H1 (cell line): ENCODE measurements at places on chromosomes 6 and 20.

DNA sequence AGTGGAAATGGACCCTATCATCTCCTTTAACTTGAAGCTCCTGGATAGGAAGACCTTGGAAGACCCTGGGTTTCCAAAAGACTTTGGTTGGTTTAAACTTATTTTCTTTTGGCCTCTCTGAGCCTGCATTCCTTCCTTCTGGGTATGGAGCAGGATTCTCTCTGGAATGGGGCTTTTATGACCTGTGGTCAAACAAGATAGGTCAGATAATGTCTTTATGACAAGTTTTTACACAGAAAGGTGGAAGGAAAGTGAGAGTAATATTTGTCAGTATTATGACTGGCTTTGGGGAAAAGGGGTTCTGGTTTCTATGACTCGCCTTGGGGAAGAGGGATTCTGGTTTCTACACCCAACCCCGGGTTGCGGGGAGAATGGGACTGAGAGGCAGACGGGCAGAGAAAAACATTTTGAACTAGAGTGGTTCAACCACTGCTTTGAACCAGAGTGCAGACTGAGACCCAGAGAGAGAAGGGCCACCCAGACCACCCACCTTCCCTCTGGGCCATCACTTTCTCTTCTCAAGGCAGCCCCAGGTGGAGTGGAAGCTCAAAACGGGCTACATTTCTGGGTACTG lies 37.6 kb upstream of the KCNK5 start:
- DNase-seq = no peak

- DNase-seq = no peak
Observed at GRCh38 chr20:5735845-5736510, 14.2 kb upstream of the SHLD1 start.

DNA sequence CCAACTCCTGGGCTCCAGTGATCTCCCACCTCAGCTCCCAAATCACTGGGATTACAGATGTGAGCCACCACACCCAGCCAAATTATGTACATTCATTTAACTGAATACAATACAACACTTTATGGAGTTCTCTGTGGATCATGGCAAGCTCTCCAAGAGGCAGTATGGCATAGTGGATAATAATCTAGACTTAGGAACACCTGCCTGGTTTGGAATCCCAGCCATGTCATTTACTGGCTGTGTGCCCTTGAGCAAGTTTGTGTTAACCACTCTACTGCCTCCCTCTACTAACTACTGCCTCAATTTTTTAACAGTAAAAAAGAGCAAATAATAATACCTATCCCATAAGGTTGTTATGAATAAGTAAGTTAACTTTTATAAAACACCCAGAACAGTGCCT lies 1.9 kb upstream of the ETV7 start:
- no peak for DNase-seq

GRCh38 chr6:1481286-1481685 lies 91.9 kb downstream of the FOXF2 start:
- DNase-seq = no peak

DNA sequence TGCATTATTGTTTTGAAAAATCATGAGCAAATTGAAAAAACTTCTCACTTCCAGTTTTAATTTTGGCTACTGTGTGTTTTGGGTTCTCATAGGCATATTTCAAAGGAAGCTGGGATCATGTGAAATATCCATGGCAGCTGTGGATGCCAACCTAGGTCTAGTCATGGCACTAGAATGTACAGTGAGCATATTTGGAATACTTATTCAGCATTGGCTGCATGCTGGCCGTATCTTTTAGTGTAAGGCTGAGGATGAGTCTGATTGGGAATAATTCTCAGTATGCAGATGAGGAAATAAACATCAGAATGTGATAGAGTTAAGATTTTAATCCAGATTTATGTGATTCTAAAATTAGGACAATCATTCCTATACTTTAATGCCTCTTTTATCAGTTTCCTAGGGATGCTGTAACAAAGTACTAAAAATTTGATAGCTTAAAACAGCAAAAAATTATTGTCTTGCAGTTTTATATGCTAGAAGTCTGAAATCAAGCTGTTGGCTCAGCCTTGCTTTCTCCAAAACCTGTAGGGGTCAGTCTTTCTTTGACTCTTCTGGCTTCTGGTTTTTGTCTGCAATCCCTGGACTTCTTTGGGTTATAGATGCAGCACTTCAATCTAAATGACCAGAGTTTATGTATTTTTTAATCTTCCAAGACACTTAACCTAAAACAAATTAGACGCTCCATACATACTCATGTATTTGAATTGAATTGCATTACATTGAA lies 37.7 kb upstream of the DEFB112 start:
- no peak for DNase-seq

DNA sequence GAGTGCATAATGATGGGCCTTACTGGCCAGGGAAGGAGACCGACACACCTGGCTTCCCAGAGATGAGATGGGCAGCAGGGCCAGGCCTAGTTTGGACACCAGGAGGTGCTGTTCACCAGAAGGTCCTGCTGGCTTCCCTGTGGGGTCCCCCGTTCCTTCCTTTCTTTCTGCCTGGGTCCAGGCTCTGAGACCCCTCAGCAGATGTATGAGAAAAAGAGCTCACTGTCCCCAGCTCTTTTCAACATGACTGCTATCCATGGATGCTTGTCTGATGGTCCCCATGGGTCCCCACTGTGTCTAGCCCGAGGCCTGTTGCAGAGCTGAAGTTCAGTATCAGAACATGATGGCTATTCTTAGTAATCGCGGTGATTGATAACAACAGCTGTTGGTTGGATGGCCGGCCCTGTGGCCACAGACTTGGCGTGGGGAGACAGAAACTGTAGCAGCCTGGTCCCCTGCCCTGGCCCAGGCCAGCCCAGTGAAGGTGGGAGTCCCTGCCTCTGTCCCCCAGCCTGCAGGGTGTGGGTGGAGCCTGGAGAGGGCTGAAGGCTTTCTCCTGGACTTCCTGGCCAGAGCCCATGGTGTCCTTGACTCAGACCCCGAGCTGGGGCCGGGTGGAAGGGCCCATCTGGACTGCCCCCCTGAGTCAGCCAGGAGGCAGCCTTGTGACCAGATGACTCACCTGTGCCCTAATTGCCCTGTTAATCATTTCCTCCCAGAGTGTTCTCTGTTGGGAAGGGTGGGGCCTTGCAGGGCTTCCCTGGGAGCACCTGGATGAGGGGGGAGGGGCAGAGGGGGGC lies 9.9 kb upstream of the BAK1 start:
- DNase-seq = peak; percentile 89

DNA sequence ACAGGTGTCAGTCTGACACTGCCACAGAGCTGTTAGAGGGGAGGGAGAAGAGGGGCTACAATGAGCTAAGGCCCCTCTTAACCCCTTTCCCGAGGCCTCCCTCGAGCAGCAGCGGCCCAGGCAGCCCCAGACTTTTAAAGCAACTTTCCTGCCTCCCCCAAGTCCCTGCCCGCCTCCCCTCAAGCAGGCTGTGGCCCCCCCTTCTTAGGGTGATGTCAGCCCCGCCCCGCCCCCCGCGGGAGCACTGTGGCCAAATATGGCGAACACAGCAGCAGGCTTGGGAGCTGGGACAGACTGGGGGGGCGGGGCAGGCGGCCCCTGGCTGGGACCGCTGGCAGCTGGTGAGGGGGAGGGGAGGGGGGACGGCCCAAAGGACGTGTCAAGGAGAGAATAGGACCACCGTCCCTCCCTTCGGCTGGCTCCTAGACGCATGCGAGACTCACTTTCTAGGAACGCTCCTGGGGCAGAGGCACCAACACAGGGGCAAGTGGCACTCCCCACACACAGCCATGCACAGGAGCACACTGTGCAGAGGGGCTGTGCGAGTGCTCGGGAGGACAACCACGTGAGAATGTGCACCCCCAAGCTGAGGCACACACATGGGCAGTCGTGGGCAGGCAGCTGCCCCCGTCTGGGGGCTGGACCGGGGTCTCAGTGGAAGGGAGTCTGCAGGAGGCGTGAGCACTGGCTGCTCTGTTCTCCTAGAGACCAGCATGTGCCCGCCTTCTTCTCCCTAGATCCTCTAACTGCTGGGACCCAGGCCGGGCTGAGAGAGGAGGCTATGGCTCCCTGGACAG lies 6.7 kb downstream of the TEAD3 start:
- DNase-seq = no peak

GRCh38 chr20:16205507-16205906 lies 367.7 kb downstream of the KIF16B start:
- no peak for DNase-seq

DNA sequence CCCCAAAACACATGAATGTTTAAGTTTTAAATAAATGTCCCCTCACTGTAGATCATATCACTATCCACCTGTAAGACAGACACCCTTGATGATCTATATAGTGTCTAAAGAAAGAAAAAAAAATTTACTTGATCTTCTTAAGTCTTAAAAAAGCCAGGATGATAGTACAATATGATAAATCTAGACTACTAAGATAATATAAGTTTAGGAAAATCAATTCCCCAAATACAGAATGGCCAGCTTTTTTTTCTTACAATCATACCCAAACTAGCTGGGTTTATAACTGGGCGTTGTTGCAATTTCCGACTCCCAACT lies 14.4 kb downstream of the ZNF217 start:
- no peak for DNase-seq

DNA sequence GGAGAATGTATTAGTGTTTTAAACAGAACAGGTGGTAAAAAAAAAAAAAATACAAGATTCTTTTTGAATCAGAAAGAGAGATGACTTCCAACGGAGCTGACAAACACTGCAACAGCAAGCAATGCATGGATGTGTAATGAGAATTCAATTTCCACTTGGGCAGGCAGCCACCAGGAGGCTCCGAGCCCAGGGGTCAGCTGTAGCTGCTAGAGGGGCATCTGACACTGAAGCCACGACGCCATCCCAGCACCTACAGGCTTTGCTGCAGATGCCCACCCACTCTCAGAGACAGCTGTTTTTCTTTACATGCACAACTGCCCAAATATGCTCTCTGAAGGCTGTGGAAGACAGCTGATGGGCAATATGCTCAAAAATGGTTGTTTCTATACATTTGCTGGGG lies 75.4 kb downstream of the ELOVL5 start:
- DNase-seq = no peak

- no peak for DNase-seq
Observed at GRCh38 chr6:85403331-85404015, 46.4 kb upstream of the NT5E start.

DNA sequence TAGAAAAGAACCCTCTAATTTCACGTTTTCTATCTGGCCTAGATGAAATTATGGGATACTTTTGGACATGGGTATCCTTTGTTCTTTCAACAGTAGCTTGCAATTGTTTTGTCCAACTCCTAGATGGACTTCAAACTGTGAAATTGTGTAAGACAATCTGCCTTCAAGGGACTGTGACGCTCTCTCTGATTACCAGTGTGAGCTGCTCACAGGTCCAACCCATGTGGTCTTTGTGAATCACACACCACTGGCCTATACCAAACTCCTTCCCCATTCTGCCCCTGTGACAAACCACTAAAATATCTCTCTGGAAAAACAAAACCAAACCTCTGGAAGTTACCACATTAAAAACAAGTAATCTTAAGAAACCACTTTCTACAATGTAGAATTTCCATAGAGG lies 59.5 kb downstream of the NINL start:
- DNase-seq = no peak

DNA sequence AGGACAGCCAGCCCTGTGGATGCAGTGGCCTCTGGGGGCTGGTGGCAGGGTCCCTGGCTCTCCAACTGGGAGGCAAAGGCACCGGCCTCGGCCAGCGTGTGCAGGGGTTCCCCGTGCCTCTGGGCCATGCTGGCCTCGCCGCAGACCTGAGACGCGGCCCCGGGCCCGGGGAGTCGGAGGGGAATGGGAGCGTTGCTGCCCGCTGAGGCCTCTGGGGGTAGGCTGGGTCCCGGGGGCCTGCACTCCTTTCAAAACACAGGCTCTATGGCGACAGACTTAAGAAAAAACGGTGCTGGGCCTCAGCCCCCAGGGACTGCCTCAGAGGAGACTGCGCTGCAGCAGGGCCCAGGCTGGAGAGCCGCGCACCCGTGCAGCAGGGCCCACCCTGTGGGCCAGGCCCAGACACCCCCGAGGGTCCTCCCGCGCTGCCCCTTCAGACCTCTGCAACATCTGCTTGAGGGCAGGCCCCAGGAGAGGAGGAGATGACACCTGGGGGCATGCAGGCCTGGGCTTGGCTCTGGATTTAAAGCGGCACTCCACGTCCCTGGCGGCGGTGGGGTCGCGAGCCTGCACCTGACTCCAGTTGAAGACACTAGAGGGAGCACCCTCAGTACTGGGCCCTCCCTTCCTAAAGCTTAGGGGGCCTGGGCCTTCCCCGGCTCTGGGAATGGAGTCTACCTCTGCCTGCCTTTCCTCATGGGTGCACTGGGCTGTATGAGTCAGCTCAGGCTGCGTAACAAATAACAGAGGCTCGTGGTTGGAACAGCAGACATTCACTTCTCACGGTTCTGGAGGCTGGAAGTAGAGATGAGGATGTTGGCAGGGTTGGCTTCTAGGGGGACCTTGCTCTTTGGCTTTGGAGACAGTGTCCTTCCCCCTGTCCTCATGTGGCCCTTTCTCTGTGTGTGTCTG lies 117.4 kb upstream of the RPS6KA2 start:
- DNase-seq = no peak

GRCh38 chr20:56989516-56989915 lies 276.9 kb downstream of the BMP7 start:
- no peak for DNase-seq

GRCh38 chr6:125111219-125111983 lies 42.2 kb upstream of the TPD52L1 start:
- no peak for DNase-seq

DNA sequence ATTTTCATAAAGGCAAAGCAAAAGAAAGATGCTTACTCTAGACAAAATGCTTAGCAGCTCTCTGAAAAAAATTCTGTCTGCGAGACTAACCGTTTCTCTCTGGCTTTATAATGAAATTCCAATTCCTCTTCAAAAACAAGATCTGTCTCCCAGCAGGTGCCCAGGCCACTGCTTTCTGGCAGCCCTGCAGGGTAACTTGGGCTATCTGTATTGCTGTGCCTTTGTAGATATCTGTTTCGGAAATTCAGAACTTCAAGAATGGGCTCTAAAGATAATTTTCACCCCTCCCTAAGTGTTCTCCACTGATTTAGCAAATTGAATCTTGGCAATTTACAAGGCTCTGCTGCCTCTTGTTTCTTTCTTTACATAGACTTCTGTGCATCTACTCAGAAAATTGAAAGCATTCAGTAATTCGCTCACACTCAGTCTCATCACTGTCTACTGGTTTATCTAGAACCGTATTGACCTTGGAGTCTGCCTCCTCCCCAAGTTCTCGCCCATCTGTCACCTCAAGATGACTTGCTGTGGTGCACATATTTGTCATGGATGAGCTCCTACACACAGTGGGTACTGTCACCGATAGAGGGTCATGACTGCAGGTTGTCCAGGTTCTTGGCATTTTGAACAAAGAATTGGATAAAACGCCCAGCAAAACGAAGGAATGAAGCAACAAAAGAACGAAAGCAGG lies 26.4 kb upstream of the FABP7 start:
- DNase-seq = no peak

DNA sequence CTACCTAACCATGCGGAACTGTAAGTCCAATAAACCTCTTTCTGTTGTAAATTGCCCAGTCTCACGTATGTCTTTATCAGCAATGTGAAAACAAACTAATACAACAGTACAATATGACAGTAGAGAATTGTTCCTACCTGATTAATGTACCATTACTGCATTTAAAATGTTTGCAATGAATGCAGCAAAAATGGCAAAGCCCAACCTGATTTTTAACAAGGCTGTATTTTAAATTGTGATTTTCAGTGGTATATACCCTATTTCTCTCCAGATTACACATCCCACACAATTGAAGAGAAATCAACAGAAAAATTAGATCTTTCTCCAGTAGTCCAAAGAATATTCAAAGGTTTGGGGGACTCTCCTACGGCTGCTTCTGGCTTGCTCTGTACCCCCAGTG lies 3.3 kb upstream of the PCSK2 start:
- DNase-seq = no peak

GRCh38 chr6:3738381-3739131 lies 13.0 kb downstream of the PXDC1 start:
- no peak for DNase-seq
